ENCODE measurements at places on chromosomes 1 and 21. TPM values are rescaled to one million over a fixed set of nuclear protein-coding genes. Genes with fewer than 3 reads are reported as not detected.

Gene DIPK1A
- 0.25 TPM for total RNA-seq

Gene AIRE
- not detected for total RNA-seq

Gene CCDC185
- total RNA-seq, result not detected

Gene DPT
- not detected for total RNA-seq

Gene HTR1D
- total RNA-seq, result 0.49 TPM

Gene FOXD2
- total RNA-seq, result 0.06 TPM

Gene SERPINC1
- total RNA-seq, result not detected

Gene CFH
- 12.6 TPM for total RNA-seq

Gene CRB1
- under 0.01 TPM for total RNA-seq

Gene DEPDC1
- 10.8 TPM for total RNA-seq
